Body of pancreas (tissue), 4 donors: ENCODE measurements at places on chromosomes 7 and 10. TPM values are rescaled to one million over a fixed set of nuclear protein-coding genes. Genes with fewer than 3 reads are reported as not detected.
A peak's percentile ranks its signal among the peaks of the same experiment; 100 is the strongest.

Gene RELN
- 0.33 TPM for total RNA-seq

DNA sequence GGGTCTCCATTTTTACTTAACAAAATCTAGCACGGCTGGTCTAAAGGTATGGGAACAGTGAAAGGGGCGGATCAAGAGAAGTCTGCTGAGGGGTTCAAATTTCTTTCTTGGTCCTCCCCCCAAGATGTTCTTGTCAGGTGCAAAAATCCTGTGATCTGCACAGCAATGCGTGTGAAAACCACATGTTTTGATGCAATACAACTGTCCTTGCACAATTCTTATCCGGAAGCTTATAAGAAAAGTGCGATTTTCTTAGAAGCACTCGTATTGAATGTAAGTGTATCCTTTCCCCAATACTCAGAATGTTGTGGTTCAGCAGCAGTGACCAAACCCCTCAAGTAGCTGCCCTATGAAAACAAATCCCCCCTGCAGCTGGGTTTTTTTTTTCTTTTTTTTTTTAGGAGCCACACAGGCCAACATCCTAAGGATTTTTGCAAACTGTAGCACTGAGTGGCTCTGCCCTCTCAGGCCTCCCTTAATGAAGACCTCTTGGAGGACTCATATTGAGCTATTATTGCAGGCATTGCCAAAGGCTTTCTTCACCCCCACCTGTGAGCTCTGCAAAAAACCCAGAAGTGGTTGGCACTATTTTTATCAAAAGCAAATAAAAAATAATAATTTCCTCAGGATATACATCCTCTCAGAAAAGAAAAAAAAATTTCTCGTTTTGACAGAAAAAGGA is 151.9 kb upstream of the ITGB1 start:
- no peaks in the 10 kb centered on the region for H3K36me3 ChIP-seq
- H3K4me1 ChIP-seq: no peaks in the 10 kb centered on the region
- no peak overlapping the region for H3K4me3 ChIP-seq
- no peaks in the 10 kb centered on the region for H3K27me3 ChIP-seq

DNA sequence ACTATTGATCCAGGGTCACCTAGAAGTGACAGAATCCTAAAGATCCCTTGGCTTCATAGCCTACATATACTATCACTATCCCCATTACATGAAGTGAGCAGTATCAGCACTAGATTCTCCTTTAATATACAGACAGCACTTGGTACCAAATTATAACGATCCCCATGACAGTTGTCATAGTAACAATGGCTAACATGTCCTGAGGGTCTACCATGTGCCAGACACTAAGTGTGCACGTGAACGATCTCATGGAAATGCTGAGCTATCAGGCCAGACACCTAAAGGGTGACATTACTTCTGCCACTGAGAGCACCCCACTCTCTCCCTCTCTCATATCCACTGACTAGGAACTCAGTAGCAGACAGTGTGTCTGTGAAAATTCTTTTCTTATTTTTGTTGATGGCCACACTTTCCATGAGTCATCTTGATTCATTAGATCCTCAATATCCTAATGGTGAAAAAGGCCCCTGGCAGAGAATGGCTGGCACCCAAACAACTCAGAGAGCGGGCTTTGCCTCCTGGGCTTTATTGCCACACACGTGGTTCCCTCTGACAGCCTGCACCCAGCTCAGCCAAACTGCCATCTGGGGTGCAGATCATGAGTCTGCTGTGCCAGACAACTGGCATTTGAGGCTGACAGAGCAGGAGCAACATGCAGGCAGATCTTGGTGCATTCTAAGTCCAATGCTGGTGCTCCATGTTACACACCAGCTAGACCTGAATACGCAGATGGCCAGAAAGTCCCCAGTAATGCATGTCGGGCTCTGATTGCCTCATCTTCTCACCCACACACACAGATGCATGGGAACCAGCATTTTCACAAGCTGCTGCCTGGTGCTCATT is 176.3 kb downstream of the DGKI start:
- no peaks in the 10 kb centered on the region for H3K4me1 ChIP-seq
- no peak overlapping the region for H3K4me3 ChIP-seq
- H3K27me3 ChIP-seq: no peaks in the 10 kb centered on the region
- H3K27ac ChIP-seq: no peak overlapping the region
- DNase-seq: no peak

GRCh38 chr7:55304018-55304762 is 60.9 kb upstream of the LANCL2 start:
- H3K4me1 ChIP-seq: no peaks in the 10 kb centered on the region
- no peaks in the 10 kb centered on the region for H3K27me3 ChIP-seq
- no peak overlapping the region for H3K27ac ChIP-seq
- no peak for DNase-seq

GRCh38 chr7:139730746-139731612 is 46.8 kb downstream of the HIPK2 start:
- peaks cover 66% of the 10 kb centered on the region for H3K4me1 ChIP-seq
- no peaks in the 10 kb centered on the region for H3K36me3 ChIP-seq
- H3K27ac ChIP-seq: peak overlapping the region; percentile 66
- no peaks in the 10 kb centered on the region for H3K27me3 ChIP-seq
- DNase-seq: peak; percentile 50

- H3K27ac ChIP-seq: peak overlapping the region; percentile 82
- no peaks in the 10 kb centered on the region for H3K27me3 ChIP-seq
- H3K4me3 ChIP-seq: no peak overlapping the region
- no peaks in the 10 kb centered on the region for H3K36me3 ChIP-seq
Measured at GRCh38 chr10:72330069-72330426, 24.7 kb downstream of the DNAJB12 start.

- H3K27ac ChIP-seq: no peak overlapping the region
- DNase-seq: no peak
- H3K4me1 ChIP-seq: no peaks in the 10 kb centered on the region
- H3K4me3 ChIP-seq: no peak overlapping the region
- no peaks in the 10 kb centered on the region for H3K27me3 ChIP-seq
Measured at GRCh38 chr7:155889636-155890511, 77.6 kb upstream of the SHH start.

- H3K4me1 ChIP-seq: peaks cover 34% of the 10 kb centered on the region
- H3K4me3 ChIP-seq: no peak overlapping the region
- peak; percentile 45 for DNase-seq
- no peaks in the 10 kb centered on the region for H3K27me3 ChIP-seq
Measured at GRCh38 chr10:113093188-113094113, 143.4 kb downstream of the TCF7L2 start.

DNA sequence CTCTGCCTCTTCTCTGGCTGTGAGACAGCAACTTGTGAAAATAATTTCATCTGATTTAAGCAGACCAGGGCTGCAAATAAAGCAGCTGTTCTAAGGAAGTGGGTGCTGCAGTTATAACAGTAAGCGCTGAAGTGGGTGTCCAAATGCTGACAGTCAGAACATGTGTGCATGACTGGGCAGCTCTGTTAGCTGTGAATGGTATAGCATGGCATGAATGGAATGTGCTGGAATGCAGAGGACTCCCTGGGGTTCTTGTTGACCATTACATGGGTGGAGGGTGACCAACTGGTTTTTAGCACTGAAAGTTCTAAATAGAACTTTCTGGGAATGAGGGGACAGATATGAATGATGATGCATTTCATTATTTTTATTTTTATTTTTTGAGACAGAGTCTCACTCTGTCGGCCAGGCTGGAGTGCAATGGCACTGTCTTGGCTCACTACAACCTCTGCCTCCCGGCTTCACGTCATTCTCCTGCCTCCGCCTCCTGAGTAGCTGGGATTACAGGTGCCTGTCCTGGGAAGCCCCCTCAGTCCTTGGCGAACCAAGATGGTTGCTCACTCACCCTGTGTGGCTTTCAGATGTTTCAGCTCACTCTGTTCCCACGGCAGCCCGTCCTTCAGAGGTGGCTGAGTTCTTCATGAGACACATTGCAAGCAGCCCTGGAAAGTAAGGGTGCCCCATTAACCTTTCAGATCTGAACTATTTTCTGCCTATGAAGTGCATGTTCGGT is 319.8 kb upstream of the PHYHIPL start:
- DNase-seq: peak; percentile 42
- H3K4me1 ChIP-seq: peaks cover 13% of the 10 kb centered on the region
- H3K27me3 ChIP-seq: no peaks in the 10 kb centered on the region

DNA sequence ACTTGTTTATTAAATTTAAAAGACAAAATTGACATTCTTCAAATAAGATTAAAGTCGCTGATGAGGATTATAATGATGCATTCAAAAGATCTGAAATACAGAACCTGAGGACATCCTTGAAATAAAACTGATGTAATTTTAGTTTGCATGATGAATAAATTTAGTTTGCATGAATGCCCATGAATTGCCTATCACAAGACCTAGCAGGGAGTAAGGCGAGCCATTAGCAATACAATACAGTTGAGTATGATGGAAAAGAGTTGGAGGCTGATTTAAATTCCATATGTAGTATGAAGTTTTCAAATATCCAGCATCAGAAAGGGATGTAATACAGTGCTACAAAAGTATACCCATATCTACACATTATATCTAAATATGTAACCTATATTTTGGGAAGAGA is 321.3 kb downstream of the CACNA2D1 start:
- no peak for DNase-seq
- H3K27me3 ChIP-seq: no peaks in the 10 kb centered on the region
- no peak overlapping the region for H3K4me3 ChIP-seq
- no peaks in the 10 kb centered on the region for H3K36me3 ChIP-seq
- no peak overlapping the region for H3K27ac ChIP-seq

GRCh38 chr7:29484280-29484679 is 79.4 kb upstream of the PRR15 start:
- DNase-seq: no peak
- H3K4me3 ChIP-seq: no peak overlapping the region
- H3K27ac ChIP-seq: no peak overlapping the region
- H3K27me3 ChIP-seq: no peaks in the 10 kb centered on the region
